NCI-H69 (cell line): ENCODE measurements at places on chromosomes 1 and 21.

- peak; percentile 96 for DNase-seq
Observed at GRCh38 chr1:50610563-50610962, 187.3 kb upstream of the DMRTA2 start.

DNA sequence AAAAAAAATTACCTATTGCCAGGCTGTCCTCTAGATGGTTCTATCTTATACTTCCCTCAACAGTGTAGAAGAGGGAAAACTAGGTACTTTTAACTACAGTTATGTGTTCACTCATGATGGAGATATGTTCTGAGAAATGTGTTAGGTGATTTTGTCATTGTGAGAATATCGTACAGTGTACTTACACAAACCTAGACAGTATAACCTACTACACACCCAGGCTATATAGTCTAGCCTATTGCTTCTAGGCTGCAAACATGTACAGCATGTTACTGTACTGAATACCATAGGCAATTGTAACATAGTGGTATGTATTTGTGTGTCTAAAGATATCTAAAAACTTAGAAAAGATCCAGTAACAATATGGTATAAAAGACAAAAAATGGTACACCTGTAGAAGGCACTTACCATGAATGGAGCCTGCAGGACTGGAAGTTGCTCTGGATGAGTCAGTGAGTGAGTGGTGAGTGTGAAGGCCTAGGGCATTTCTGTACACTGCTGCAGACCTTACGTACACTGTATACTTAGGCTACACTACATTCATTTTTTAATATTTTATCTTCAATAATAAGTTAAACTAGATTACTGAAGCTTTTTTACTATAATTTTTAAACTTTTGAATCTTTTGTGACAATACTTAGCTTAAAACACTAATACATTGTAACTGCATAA, 13.2 kb downstream of the MGST3 start:
- DNase-seq: no peak

DNA sequence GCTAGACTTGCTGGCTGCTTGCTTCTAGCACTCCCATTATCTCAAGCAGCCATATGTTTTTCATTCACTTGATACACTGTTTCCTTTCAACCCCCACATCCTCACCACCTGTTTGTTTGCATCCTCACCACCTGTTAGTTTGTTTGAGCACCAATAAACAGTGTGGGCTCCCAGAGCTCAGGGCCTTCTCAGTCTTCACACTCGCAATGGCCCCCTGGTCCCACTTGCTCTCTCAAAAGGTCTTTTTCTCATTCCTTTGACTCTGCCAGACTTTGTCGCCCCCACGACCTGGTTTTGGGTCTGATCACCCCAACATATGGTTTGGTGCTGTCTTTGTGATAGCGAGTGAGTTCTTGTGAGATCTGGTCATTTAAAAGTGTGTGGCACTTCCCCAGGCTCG, 6.2 kb upstream of the PADI4 start:
- no peak for DNase-seq

DNA sequence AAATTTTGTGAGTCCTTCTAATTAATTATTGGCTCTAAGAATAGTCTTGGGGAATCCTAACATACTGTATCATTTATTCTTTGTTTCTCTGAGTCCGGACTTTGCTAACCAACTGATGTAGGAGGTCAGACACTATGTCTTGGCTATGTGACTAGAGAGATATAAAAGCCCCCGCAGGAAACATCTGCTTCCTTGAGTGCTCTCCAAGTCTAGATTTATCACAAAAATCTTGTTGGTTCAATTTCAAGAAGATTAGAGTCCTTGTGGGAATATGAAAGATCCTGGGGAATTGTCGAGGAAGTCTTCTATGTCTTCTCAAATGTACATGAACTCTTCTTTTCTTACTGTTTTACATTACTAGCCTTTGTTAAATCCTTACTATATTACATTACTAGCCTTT, 1712.5 kb downstream of the NCAM2 start:
- DNase-seq: no peak

DNA sequence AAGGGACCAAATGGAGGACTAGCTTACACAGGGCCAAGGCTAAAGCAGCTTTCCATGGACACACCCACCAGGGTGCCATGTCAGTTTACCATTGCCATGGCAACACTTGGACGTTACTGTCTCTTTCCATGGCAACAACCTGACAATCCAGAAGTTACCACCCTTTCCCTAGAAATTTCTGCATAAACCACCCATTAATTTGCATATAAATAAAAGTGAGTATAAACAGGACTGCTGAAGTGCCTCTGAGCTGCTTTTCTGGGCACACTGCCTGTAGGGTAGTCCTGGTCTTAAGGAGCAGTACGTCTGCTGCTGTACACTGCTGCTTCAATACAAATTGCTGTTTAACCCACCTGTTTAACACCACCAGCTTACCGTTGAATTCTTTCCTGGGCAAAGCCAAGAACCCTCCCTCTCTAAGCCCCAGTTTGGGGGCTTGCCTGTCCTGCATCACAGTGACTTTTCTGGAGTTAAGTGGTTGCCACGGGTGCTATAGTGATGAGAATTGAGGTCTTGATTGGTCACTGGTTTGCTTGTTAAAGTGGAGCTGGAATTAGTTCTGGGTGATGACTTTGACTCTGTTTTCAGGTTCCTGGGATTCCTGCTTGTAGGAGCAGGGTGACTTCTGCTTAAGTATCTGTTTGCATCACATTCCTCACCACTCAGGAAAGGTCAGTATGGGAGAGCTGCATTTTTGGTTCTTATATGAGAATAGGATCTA, 83.2 kb downstream of the CLDN17 start:
- DNase-seq: peak; percentile 5

DNA sequence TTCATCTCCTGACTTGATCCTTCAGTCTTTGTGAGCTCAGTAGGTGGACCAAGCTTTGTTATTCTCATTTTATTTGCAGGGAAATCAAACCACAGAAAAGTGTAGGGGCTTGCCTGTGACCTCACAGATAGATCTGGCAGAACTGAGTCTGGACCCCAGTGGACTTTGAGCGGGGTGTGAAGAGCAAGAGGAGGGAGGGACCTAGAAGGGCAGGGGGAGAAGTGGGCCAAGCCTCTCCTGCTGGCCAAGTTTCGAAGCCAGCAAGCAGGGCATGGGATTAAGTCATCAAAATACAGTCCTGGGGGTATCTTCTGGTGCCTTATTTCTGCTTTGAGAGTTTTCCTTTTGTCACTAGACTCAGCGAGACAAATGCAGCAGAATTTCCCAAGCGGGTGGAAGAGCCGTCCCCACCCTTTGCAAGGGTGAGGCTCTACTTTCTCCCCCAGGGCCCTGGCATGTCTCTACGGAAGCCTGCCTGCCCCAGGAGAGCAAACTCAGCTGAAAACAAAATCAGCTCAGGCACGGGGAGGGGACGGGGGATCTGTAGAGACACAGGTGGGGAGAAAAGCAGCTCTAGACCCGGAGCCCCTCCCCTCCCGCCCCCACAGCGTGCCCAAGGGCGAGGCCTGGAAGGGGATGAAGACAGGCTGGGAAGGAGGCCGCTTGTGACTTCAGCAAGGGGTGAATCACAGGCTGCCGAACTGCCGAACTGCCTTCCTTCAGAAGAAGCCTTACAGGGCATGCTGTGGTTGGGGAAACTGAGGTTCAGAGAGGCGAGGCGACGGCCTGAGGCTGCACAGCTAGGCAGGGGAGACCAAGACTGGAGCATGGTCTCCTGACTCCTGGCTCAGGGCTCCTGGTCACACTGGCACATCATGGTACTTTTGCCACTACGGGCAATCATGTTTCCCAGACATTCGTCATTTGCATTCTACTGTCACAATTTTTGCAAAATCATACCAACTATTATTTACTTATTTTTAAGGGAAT, 19.2 kb downstream of the PKP1 start:
- no peak for DNase-seq

- DNase-seq: no peak
Observed at GRCh38 chr1:173295995-173296394, 88.9 kb upstream of the TNFSF4 start.

DNA sequence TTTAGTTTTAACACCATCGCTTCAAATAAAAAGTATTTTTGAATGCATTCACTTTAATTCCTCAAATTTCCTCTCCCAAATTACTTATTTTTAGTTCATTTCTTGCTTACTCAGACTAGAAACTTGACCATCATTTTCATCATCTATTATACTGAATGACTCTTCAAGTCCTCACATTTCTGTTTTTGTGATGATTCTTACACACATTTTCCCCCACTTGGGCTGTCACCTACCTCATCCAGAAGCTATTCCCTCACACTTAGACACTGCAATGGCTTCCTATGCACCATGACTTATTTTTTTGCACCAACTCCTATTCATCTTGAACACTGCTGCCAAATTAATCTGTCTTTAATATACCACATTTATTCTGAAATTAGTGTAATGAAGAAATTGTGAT, 239.6 kb upstream of the DUSP10 start:
- DNase-seq: no peak

DNA sequence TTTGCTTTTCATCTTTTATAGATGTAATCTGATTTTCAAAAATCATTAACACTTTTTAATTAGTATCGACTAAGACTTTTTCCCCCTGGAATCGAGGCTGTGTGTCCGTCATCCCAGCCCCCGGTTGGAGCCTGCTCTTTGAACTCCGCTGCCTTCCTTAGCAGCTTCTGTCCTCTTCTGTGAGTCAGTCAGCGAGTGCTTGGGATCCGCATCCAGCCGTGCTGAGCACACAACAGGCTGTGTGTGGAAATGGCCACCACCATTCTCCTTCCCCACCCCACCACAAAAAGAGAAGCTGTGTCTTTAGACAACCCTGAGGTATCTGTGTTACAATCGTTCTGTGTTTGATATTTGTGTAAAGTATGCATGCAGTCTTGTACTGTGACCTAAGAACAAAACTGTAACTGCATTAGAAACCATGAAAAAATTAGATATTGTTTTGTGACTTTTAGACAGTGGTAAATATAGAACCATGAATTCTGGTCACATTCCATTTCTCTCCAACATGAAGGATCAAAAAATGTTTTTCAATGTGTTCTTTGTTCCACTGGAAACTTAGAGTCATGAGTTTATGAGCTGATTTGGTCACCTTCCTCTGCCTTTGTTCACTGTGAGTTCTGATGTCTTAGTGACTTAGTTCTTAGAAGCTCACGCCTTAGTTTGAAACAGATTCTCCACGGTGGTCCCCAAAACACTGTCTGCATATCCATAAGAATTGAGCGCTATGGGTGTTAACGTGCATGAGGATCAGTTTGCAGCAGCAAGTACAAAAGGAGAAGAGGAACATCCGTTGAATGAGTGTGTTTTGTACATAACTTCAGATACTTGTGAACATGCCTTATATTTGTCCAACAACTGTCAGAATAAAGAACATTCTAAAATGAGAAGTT, 64.7 kb downstream of the VPS26C start:
- DNase-seq: no peak

GRCh38 chr21:26555540-26556146, 17.4 kb downstream of the CYYR1 start:
- peak; percentile 36 for DNase-seq

GRCh38 chr1:81305997-81306452, 494.7 kb upstream of the ADGRL2 start:
- DNase-seq: peak; percentile 1

DNA sequence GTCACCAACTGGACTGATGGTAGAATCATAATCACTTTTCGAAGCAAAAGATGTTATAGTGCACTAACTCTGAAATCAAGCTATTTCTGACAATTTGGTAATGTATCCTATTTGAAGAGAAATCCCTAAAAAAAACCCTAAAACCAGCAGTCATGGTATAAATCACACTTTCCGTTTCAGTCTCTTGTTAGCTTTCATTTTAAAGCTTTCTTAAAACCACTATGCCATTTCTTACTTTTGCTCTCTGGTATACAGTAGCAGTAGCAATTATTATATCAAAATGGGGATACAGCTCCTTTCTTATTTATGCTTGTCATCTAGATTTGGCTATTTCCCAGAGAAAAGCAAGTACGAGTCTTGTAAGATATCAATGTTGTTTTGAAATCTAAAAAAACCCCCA, 323.3 kb downstream of the KCTD3 start:
- DNase-seq: no peak

DNA sequence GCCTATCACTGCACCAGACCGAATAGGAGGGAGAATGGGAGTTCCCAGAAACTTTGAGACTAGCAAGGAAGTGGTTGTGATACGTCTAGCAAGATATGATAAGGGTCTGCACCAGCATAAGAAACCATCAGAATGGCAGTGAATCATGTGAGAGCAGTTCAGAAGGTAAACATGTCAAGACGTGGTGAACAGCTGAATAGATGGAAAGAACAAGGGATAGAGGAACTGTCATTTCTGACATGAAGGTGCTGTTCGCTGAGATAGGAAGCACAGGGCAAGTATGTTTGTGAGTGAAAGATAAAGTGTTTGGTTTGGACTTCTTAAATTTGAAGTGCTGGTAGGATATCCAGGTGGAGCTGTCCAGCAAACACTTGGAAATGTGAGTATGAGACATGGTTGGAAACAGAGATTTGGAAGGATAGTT, 1.1 kb upstream of the AGO1 start:
- no peak for DNase-seq

- DNase-seq: peak; percentile 63
Observed at GRCh38 chr1:27563591-27564471, 40.1 kb downstream of the AHDC1 start.
